Urothelium cell line (cell line): ENCODE measurements at places on chromosomes 4 and X.

- no peak for DNase-seq
These were observed 22.1 kb downstream of the RWDD4 start for GRCh38 chr4:183636923-183637322.

DNA sequence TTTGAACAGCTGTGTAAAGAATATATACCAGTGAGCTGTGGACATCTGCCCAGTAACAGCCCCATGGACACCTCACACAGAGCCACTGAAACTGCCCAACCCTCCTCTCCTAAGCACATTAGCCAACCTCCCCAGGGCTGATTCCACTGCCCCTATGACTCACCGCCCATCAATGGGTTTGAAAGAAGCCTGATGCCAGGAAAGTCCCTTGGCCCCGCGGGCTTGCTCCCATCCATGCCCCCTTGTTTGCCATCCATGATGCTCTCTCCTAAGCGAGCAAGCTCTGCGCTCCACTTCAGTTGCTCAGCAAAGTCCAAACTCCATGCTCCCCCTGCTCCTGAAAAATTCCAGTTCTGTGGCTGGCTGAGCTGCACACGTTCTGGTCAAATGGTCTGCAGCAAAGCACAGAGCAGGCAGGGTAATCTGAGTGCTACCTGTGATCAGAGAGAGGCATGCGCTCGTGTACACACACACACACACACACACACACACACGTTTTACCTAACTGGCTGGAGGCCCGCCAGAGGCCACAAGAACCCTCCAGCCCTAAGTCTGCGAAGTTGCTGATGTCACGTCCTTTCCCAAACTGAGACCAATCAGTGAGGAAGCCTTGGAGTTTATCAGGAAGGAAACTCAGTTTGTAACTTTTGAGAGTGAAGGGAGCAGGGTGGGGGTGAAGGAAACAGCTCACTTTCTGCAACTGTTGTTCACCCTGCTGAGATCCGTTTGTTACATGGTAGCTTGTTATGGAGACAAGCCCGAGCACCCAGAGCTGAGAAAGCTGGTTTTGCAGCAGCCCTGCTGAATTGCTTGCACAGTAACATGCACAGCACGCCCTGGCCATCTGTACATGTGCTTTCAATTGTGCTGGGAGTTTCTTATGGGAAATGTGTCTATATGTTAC, at the start of gene ASB9:
Gene ASB9, minus strand, starts transcription at position 466 of the 904 bp plus-strand sequence. Its CDS starts 209 bp downstream, at position 257.
- DNase-seq, result peak; percentile 48

DNA sequence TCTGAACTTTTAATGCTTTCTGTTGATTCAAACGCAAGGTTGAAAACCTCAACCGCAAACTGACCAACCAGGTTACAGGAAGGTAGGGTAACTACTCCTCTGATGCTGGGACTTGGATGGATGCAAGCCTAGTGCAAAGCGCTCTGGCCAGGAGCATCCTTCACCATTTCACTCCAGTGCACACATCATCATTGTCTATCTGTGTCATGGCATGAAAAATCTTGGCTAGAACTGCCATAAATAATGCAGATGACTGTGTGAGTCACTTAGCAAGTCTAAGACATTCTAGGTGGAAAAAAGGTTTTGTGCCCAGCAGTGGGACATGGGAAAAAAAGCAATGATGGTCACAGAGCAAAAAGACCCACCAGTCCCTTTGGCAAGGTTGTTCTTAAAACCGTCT, 10.9 kb downstream of the ADGRA3 start:
- no peak for DNase-seq

GRCh38 chrX:107683124-107683895, 55.0 kb downstream of the PRPS1 start:
- DNase-seq, result no peak

DNA sequence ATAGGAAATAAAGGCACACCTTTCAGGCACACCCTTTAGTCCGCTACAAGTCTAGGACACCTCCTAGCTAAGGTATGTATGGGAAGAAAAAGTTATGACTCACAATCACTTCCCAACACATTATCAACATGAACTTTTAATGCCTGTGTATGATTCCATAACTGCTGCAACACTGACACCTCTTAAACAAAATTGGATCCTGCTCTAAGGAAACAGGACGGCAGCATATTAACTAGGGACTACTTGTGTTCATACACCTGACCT, 2.4 kb upstream of the PPP3CA start:
- peak; percentile 13 for DNase-seq
